Omental fat pad (tissue), 4 donors: ENCODE measurements at places on chromosomes 12 and 14.

DNA sequence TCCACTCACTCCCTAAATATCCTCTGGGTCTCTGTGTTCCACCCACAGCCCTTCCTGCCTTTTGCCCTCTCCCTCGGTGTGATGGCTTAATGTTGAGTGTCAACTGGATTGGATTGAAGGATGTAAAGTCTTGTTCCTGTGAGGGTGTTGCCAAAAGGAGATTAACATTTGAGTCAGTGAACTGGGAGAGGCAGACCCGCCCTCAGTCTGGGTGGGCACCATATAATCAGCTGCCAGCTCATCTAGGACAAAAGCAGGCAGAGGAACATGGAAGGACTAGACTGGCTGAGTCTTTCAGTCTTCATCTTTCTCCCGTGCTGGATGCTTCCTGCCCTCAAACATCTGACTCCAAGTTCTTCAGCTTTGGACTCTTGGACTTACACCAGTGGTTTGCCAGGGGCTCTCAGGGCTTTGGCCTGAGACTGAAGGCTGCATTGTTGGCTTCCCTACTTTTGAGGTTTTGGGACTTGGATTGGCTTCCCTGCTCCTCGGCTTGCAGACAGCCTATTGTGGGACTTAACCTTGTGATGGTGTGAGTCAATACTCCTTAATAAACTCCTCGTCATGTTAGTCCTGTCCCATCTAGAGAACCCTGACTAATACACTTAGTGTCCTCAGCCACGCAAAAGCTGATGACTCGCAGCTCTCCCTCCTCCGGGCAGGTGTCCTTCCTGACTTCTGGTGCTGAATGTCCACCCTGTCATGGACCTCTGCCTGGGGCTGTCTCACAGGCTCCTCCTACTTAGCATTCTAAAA lies 5.9 kb downstream of the DGLUCY start:
- DNase-seq, result no peak

GRCh38 chr14:70257526-70257925 lies 68.8 kb upstream of the SLC8A3 start:
- no peak for DNase-seq

DNA sequence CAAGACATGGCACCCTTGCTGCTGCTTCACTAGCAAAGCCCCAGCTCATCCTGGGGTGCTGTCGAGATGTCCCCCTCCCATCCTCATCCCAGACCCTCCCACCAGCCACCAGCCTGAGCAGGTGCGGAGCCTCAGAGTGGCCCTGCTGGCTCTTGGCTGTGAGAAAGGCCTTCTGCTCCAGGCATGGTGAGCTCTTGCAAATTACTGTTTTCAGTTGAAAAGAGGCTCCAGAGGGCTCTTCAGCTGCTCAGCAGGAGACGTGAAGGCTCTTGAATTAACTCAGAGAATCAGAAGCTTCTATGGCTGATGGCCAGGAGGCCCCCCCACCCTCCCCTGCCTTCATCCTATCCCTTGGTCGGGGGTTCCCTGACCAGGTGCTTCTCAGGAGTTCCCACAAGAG lies 44.1 kb downstream of the WSCD2 start:
- DNase-seq, result no peak

DNA sequence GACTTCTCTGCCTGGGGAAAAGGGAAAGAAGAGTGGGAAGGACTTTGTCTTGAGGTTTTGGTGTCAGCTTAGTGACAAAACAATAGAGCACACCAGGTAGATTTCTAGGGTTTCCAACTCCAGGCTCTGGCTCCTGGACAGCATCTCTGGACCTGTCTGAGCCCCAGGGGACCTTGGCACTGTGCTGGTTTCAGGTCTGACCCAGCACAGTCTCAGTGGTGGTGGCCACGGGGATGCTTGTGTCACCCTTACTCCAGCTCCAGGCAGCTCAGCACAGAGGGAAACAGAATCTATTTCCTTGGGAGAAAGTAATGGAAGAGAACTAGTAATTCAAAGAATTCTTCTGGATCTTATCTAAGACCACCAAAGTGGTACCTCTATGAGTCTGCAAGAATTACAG lies 11.1 kb upstream of the CKAP4 start:
- DNase-seq, result no peak

DNA sequence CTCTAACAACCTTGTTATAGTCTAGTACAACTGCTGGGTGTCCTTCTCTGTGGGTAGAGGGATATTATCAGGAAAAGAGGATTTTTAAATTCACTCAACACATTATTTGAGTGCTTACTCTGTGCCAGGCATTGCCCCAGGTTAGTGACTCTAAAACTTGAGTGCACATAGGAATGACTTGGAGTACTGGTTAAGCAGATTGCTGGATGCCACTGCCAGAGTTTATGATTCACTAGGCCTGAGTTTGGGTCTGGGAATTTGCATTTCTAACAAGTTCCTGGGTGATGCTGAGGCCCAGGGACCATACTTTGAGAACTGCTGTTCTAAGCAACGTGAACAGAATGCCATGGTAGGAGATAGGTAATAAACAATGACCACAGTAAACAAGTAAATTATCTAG lies 96.6 kb downstream of the CFAP54 start:
- no peak for DNase-seq

GRCh38 chr12:18430425-18431048 lies 169.2 kb downstream of the PIK3C2G start:
- no peak for DNase-seq

- DNase-seq, result no peak
These were observed 15.7 kb downstream of the NR1H4 start for GRCh38 chr12:100489251-100489820.

DNA sequence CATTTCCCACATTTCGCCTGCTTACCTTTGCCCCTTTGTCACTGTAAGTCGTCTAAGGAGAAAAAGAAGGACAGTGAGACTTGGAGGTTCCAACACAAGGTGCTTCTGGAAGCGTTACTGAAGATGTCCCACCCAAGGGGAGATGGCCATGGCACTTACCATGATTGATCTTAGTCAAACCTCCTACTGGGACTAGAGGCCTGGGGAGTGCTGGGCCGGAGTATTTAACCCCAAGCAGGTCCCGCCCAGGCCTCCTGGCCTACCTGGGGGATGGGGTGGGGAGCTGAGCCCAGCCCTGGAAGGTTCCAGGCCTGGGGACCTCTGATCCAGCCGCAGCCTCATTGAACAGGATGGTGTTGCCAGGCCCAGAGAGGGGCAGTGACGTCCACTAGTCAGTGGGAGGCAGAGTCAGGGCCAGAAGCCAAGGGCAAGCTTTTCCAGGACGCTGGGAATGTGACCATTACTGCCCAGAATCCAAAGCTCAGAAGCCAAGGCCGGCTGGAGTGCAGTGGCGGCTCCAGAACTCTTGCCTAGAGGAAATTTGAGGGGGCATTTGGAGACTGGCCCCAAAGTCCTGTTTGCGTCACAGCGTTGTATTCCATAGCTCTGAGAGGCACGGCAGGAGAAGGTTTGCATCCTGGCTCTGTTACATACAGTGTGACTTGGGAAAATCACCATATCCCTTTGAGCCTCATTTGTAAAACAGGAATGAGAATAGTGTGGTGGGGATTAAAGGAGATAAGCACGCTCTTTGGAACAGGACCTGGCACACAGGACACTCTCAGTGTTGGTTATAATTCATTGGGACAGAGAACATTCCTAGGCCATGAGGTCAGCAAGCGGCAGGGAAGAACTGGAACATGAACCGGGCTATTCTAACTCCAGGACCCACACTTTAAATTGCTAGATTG lies at the start of gene HPD:
Gene HPD (minus strand): TSS at position 198 of the 911 bp plus-strand sequence. CDS start 36 bp downstream, at position 162.
- DNase-seq, result no peak

DNA sequence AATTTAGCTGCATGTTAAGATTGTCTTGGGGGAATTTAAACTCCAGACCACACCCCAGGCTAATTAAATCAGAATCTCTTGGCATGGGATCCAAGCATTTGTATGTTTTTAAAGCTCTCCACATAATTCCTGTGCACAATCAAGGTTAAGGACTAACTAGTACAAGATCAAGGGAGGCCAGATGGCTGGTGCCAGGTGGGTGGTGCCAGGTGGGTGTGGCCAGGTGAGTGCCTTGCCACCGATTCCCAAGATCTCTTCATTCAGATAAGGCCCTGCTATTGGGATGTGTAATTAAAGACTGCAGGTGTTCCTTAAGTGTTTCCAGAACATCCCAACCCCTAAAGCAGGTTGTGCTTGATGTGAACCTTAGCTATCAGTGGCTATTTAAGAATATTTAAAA lies 75.1 kb downstream of the NRXN3 start:
- DNase-seq, result no peak

- DNase-seq, result no peak
These were observed 66.7 kb downstream of the CCDC88C start for GRCh38 chr14:91350813-91351511.

DNA sequence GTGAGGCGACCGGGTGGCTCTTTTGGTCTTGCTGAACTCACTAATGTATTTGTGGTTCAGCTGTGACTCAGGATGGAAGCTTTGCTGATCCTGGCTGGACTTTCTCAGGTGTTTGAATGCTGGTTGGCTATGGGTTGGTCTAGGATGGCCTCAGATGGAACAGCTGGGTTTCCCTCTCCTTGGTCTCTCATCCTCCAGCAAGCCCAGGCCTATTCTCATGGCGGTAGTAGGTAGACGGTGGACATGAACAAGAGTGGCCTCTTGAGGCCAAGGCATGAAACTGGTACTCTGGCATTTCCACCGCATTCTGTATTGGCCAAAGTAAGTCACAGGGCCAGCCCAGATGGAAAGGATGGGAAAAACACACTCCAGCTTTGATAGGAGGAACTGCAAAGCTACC lies 11.8 kb upstream of the POLR3B start:
- DNase-seq, result no peak

GRCh38 chr12:82029936-82030335 lies 270.8 kb upstream of the PPFIA2 start:
- DNase-seq, result no peak

- peak; percentile 11 for DNase-seq
These were observed 9.3 kb upstream of the SERPINA5 start for GRCh38 chr14:94571950-94572349.

DNA sequence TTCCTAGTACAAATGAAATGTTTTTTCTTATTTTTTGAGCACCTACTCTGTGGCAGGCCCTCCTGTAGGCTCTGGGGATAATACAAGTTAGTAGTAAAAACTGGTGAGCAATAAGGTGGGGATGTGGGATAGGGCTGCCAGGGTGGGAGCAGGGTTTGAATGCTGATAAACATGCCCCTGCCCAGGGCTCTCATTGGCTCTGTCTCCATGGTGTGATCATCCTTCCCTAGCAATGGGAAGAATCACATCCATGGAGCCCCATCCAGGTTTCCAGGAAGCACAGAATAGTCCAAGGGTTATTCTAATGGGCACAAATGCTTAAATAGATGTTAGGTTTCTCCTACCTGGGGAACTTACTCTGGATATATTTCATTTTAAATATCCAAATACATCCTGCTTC lies 45.5 kb downstream of the GIT2 start:
- no peak for DNase-seq

GRCh38 chr14:33930439-33930838 lies 20.4 kb downstream of the EGLN3 start:
- no peak for DNase-seq

DNA sequence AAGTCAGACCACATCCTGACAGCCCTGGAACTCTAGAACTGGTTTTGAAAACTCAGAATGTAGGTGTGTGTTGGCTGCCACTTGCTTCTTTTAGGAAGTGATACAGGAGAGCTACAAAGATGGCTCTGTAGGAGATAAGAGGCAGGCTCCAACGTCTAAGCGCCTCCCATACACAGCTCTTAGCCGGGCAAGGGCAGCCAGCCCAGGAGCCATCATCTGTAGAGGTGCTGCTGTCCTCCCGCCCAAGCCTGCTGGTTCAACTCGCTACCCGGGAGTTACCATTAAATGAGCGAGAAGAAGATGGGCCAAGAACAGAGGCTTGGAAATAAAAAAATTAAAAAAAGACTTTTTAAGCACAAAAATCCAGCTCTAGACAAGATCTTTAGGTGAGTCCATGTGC lies 61.2 kb upstream of the DIO3 start:
- DNase-seq, result no peak

DNA sequence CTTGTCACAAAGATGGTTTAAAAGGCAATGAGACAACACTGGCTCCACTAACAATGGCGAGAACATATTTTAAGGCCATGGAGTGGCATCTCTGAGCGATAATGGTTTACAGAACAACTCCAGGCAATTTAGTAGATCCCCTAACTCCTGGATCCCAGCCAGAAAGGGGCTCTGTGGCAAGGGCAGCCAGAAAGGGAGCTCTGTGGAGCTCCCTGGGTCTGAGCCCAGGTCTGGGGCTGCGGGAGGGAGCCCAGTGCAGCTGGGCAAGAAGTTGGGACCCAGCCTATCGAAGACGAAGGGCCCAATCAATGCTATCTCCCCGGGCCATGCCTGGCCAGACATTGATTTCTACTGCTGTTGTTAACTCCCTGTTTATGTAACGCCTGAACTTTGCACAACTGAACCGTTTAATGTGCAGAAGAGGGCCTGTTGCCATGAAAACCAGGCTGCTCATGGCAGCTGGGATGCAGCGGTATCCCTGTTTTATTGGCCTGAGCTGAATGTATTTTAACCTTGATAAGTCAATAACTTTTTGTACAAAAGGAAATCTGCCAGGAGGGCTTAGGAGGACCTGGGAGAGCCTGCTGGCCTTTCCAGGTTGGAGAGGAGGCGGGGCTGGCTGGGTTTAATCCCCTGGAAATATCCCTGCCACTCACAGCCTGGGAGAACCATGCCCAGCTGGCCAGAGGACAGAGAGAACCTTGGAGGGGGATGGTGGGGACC lies 6.7 kb upstream of the FAM222A start:
- DNase-seq, result no peak

DNA sequence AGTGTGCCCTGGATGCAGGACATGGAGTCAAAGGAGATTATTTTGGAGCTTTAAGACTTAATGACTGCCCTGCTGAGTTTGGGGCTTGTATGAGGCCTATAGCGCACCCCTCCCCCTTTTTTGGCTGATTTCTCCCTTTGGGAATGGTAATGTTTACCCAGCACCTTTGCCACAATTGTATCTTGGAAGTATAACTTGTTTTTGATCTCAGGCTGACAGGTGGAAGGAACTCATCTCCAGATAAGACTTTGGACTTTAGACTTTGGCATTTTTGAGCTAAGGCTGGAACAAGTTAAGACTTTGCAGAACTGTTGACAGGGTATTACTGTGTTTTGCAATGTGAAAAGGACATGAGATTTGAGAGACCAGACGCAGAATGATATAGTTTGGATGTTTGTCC lies 110.5 kb downstream of the DERA start:
- DNase-seq, result no peak

DNA sequence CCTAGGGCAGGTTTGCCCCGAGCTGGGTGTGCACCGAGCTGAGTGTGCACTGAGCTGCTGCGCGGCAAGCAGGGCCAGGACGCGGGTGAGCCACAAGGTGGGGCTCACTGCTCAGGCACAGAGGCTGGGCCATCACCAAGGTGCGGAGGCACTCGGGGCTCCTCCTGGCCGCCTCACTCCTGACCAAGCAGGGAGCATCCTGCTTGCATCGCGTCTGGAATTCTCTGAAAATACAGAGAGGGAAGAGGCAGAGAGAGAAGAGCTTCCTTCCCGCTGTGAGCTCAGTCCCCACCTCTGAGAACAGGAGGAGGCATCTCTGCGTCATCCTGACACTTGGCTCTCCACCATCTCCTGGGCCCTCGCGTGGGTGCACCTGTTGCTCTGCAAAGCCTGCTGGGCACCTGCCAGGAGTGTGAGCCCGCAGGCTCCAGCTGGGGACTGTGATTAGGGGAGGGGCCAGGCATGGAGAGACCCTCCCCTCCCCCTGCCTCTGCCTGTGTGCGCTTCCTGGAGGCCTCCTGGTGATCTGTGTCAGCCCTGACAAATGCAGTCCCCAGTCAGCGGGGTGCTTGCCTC lies 116.3 kb downstream of the GLT1D1 start:
- DNase-seq, result no peak
